Cardiac fibroblast (primary cell): ENCODE measurements at places on chromosomes 6 and 20.

- no peak for DNase-seq
Measured at GRCh38 chr6:47275640-47276039, 34.1 kb downstream of the TNFRSF21 start.

DNA sequence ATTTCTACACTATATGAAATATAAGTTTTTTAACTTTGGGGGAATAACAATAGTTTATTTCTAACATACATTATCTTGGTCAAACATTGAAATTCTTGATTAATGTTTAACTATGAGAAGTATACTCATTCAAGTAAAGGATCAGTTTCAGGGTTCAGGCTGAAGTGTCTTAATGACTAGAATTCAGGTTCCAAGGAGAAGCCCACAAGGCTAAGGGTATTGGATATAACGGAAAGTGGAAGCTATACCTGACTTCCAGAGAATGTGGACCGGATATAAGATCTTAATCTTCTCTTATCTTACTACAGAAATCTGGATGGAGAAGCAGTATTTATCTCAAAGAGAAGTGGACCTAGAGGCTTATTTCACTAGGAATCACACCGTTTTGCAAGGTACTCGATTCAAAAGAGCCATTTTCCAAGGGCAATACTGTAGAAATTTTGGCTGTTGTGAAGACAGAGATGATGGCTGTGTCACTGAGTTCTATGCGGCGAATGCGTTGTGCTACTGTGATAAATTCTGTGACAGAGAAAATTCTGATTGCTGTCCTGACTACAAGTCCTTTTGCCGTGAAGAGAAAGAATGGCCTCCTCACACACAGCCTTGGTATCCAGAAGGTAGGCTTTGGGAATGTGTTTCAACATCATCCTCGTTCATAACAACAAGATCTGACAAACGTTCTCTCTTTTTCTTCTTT is at the start of gene TINAG:
TINAG (plus strand) TSS at position 153 of the 697 bp plus-strand sequence; CDS start at position 263, 110 bp downstream.
- DNase-seq = no peak

GRCh38 chr6:9610620-9611415 is 804.1 kb downstream of the TFAP2A start:
- DNase-seq = no peak

GRCh38 chr20:32685541-32686529 is 12.1 kb upstream of the C20orf203 start:
- peak; percentile 86 for DNase-seq

GRCh38 chr6:78089531-78089930 is 436.7 kb downstream of the MEI4 start:
- DNase-seq = no peak

DNA sequence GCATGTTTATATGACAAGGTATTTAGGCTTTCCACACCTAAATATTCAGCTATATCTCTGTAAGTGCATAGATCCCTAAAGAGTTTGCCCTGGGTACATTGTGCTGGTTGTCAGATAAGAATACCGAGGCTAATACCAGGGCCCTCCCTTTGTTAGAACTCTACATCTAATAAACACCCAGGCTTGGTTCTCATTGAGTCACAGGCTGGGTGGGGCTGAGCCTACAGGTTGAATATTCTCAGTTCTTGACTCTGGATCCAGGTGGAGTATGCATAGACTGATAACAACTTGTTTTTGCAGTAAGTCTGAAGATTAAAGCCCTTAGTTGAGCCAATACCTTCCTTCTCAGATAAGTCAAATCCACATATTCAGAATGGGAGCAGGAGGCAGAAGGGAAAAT is 312.2 kb upstream of the FLRT3 start:
- DNase-seq = no peak

GRCh38 chr20:42652266-42652665 is 537.4 kb downstream of the PTPRT start:
- no peak for DNase-seq

GRCh38 chr6:161745128-161745527 is 471.3 kb upstream of the AGPAT4 start:
- no peak for DNase-seq

DNA sequence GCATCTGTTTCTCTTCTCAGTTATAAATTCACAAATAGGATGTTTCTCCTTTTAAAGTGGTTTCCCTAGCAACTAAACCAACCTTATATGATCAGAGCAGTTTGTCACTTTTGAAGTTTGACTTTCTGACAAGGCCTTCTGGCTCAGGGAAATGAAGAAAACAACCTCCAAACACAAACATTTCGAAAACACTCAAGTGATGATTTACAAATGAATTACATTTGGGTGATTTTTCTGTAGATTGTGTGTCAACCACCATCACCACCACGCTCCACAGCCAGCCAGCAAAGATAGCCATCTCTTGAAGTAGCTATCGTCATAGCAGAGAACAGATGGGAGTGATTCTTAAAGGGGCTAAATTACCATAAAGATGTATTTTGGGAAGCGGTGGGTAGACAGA is 16.5 kb upstream of the MLIP start:
- no peak for DNase-seq

DNA sequence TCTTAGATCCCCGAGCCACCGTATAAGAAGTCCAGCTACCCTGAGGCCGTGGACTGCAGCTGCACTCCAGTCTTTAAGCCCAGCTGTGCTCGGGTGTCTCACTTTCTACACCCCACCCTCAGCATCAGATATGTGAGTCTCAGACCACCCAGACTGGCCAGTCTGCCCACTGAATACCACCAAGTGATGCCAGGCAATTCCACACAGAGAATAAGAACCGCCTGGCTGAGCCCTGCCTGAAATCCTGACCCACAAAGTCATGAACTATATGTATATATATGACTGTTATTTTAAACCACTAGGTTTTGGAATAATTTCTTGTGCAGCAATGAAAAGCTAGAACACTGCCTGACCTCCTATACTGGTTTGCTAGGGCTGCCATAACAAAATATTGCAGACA is 106.7 kb downstream of the FOXF2 start:
- DNase-seq = no peak

DNA sequence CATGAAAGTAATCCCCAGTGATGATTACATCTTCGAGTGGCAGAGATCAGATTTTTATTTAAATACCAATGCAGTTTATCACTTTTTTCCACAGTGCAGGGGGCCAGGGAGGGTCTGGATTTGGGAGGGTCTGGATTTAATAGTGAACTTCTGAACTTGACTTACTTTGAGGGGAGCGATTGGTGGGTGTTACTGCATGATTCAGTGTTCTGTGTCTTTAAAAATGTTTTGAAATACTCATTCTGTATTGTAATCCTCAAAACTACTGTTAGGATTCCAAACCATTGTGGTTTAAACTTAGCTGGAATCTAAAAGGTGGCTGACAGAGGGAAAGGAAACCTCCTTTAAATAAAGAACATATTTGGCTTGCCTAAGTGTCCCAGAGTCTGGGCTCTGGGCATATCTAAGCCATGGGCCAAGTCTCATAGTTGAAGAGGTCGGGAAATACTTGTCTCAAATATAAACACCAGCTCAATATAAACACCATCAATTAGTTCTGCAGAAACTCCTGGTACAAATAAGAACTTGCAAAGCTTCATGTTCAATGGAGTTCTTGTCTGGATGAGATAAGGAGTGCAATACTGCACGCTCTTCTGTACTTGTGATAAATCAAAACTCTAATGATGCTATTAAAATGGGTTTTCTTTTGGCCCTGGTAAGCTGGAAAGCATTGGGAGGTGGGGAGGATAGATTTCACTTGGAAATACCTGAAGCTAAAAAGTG is 14.4 kb downstream of the JARID2 start:
- DNase-seq = peak; percentile 56

GRCh38 chr6:2103765-2104523 is 141.5 kb downstream of the GMDS start:
- peak; percentile 71 for DNase-seq

DNA sequence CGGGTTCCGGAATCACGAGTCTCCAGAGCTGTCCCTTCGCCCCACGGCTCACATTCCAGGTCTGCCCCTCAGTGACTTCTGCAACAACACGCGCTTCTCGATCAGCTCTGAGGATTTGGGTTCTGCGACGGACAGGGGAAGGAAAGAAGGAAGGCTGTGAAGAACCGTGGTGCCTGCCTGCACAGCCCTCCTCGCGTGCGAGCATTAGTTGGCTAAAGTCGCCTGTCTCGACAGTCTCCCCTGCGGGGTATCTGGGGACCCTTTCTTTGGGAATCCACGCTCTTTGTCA is 23.1 kb downstream of the VPS52 start:
- peak; percentile 72 for DNase-seq

GRCh38 chr6:3214898-3215297 is 12.6 kb downstream of the TUBB2B start:
- DNase-seq = peak; percentile 61

DNA sequence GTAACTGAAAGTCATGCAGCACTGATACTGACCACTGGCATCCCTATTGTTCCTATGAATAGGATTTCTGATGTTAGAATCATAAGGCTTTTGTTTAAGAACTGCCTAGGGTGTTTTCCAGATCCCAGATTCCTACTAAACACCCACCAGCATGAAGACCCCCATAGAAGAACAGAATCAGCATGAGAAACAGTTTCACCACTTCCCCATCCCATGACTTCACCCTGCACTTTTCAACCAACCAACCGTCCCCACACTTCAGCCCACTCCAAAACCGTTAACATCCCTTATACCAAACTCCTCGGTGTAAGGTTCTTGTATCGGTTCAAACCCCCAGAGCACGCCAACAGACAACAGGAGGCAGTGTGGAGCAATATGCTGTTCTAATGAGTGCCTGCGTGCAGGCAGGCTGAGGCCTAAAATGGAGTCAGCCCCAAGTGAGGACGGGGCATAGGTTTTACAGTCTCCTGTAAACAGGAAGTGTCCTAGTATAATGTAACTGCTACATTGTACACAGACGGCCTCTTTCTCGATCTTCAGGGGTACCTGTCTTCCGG is 11.4 kb upstream of the SSTR4 start:
- no peak for DNase-seq
